ENCODE measurements at places on chromosomes 3 and 15.
A peak's percentile ranks its signal among the peaks of the same experiment; 100 is the strongest.

GRCh38 chr3:46979958-46980497, 562 bp downstream of the NBEAL2 start:
- peak; percentile 16 for ATAC-seq

GRCh38 chr3:68936856-68937255, 4.5 kb upstream of the TAFA4 start:
- ATAC-seq = no peak

DNA sequence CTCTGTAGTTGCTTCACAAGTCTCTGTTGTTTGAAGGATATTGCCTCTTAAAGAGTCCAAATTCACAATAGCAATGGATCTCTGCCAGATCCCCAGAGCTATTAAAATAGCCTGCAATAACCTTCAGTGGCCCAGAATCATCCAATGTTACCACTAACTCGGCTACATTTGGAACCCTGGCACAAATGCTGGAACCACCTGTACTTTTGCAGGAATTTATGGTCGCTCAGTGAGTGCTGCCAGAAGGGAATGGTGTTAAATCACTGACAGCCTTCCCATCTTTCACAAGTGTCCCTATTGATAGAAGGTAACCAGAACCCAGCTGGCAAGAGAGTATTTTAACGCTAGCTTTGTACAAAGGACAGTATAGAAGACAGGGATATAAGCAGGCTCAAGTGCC, 298.8 kb upstream of the PLSCR5 start:
- no peak for ATAC-seq

GRCh38 chr3:126412841-126413692, 18.4 kb downstream of the CFAP100 start:
- no peak for ATAC-seq

DNA sequence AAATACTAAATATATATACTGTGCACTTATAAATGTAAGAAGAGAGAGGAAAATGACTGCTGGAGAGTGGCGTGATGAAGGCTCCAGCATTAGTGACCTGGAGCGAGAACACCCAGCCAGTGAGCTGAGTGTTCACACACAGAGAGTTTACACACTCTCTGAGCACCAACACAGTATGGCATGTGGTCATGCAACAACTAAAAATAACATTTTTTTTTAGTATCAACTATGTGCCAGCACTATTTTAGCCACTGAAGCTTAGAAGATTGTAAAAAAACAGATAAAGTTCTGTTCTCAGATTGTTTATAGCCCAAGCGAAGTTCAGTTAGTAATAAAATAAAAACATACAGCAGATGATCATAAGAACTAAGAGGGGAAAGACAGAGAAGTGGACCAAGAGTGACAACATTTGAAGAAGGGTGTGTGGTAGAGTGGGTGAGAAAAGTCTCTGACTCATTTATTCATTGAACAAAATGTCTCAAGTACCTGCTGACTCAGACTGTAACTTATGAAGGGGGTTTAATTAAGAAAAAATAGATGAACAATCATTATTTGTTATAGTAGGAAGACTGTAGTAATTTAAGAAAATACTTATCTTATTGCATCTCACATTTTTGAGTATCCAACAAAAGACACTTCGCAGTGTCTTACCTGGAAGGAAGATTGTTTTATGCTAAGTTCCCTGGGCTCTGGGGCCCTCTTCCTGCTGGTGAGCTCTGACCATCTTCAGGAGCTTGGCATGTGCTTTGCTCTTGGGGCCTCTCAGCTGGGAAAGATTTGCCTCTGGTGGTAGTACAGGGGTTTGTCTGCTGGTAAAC, 43.8 kb downstream of the GAP43 start:
- ATAC-seq = peak; percentile 81

- ATAC-seq = no peak
Measured at GRCh38 chr3:177426106-177426877, 229.0 kb upstream of the TBL1XR1 start.

DNA sequence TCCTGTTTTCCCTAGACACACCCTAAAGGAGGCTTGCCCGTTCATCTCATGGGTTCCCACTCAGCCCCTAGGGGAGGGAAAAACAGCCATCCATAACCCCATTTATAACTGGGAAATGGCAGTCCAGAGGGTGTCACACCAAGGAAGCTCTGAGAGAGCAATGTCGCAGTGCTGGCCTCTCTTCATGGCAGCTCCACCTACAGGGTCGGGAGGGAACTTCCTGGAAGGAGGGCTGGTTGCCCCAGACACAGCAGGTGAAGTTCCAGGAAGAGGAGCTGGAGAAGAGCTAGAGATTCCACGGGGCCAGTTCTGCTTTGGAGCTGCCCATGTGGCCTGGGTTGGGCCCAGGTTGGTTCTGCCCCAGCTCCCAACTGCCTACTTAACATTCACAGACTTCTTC, 22.3 kb upstream of the LINGO1 start:
- ATAC-seq = no peak

- ATAC-seq = no peak
Measured at GRCh38 chr3:60096403-60096802, 1046.6 kb upstream of the CFAP20DC start.

GRCh38 chr15:25410649-25411048, 28.2 kb downstream of the UBE3A start:
- ATAC-seq = no peak

DNA sequence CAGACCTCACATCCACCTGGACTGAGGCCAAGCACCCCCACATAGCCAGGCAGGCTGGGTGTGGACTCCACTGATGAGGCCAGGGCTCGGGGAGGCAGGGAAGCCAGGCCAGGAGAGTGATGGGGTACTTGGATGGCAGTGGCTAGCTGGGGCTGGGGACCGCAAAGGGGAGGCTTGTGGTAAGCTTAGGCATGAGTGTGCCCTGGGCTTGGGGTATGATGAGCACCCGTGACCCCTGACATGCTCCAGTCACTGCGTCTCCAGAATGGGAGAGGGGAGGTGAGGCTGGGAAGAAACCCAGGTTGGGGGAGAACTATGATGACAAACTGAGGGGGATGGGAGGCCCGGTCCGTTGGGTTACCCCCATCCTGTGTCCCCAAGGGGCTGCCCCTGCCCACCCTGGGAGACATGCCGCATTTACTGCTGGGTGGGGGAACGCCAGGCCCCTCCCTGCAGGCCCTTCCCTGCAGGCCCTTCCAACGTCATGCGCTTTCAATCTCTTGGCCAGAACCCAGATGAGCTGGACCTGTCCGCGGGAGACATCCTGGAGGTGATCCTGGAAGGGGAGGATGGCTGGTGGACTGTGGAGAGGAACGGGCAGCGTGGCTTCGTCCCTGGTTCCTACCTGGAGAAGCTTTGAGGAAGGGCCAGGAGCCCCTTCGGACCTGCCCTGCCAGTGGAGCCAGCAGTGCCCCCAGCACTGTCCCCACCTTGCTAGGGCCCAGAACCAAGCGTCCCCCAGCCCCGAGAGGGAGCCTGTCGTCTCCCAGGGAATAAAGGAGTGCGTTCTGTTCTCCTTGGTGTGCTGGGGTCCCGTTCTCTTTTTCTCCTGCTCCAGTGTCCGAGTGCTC, 34.1 kb downstream of the TSPAN3 start:
- ATAC-seq = no peak

DNA sequence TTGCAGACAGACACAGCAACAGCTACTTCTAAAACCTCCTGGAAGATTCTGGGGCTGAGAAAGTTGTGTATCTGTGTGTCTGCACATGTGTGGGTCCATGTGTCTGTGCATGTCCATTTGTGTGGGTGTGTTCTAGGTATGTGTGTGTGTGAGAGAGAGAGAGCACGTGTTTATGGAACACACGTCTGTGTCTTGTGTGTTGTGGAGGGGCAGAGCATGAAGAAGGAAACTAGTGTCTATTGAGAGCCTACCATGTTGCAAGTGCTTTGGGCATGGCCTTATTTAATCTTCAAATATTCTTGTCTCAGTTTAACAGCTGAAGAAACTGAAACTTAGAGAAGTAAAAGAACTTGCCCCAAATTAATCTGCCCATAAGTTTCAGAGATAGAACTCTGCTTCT, 327.5 kb downstream of the UACA start:
- no peak for ATAC-seq

- ATAC-seq = peak; percentile 75
Measured at GRCh38 chr15:52093539-52094510, 18.8 kb downstream of the BCL2L10 start.

DNA sequence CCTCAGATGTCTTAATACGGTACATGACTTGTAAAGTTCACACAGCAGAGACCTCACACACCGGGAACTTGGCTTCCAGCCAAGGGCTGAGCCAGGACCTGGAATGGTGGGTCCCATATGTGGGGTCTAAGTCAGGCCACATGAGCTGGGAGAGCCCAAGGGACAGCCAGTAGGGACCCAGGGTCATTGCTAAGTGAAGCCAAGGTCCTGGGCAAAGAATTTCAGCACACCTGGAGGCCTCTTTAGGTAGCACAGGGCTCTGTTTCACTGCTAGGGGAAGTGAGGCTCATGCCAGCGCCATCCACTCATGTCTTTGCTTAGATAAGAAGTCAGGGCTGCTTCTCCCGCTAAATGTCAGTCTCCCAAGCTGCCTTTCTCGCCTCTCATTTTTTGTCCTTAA, 116.6 kb upstream of the TLE3 start:
- no peak for ATAC-seq

GRCh38 chr3:4198491-4198890, 104.7 kb upstream of the SETMAR start:
- no peak for ATAC-seq

DNA sequence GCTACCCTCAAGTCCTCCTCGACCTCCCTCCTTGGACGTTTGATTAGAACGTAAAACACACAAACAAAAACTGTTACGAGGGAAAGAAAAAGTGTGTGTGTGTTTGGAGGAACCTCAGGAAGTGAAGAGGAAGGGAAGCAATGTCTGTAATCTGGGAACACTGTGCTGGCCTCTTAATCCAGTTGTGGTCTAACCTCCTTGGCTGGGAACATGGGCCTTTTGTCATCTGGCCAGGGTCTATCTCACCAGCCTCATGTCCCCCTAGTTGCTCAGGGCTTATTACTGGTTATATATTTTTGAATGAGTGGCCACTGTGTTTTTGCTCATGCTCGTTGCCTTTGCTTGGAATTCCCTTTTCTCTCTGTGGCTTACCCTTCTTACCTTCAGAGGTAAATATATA, 89.0 kb upstream of the RASGRF1 start:
- ATAC-seq = no peak

DNA sequence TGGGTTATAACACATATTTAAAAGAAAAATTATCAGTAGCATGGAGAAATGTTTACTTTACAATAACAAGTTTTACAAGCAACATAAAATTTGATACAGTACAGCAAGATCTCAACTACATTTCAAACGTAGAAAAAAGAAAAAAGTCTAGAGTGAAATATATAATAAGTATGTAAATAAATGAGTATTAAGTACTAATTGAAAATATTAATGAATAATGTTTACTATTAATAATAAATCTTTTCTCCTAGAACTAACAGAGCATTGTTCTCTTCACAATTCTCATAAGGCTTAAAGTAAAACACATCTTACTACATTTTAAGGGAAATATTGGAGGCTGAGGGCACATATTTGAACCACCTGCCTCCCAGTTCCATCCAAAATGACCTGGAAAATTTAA, 72.1 kb downstream of the TMEM212 start:
- ATAC-seq = no peak

DNA sequence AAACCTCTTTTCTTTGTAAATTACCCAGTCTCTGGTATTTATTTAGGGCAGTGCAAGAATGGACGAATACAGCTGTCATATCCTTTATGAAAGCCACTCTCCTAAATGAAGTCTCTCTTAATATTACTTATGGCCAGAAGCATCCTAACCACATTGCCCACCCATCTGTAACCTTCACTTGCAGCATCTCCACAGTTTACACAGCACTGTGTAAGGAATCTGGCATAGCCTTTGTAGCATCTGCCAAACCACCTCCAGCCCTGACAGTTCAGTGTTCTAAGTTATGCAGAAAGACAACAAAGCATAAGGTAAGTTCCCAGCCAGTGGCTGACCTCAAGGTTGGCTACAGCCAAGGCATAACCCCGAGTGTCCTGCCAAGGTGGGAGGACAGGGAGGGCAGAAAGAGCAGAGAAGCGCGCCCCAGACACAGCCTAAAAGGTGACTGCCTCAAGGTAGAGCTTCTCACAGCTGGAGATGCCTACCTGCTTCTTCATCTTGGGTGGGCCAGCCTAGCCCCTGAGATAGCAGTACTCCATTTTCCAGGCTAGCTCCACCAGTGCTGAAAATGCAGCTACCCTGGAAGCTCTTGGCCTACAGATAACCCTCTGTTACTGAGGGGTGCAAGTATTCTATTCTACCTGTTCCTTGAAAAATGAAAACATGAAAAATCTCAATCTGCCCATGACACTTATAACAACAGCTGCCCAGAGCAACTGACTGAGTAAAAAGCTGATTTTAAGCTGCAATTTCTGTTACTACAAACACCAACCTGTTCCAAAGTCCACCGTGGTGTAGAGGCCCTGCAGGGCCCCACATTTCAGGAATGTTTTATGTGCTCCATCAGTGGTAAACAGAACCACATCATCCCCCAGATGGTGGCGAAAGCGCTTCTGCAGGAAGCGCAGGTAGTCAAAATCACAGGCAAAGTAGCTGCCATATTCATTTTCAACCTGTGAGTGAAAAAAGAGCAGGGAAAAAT, 39.3 kb downstream of the GLB1 start:
- no peak for ATAC-seq

DNA sequence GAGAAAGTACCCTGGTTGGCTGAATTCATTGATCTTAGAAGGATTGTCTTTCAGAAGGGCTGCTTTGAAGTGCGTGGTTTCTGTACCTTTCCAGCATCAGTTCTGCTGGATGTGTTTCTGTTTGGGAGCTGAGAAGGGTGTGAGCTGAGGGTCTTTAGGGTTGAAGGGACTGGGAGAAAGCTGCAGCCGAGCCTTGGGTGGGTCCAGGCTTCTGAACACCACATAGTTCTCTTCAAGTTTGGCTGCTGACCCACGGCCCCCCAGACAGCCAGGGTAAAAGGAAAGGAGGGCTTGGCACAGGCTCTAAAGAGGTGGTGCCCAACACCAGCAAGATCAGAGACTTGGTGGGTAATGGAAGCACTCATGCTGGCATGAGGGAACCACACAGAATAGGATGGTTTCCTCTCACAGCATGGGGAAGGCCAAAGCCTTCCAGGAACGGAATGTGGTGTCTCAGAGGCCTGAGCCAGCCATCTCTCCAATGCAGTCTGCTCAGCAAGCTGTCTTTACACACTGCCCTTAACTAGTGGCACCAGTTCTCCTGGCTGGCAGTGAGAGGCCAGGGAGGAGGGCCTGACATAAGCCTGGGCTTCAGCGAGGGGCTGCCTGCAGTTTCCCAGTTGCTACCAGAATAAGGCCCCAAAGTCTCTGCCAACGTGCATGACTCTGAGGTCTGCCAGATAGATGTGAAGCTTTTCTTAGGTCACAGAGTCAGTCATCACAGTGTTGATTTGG, 239.0 kb upstream of the TRIM42 start:
- ATAC-seq = no peak

GRCh38 chr15:67010898-67011616, 54.3 kb upstream of the SMAD3 start:
- ATAC-seq = no peak

All from motor neuron (in vitro differentiated cells).